Liver (tissue), 10 donors: ENCODE measurements at places on chromosomes 11 and 22.

DNA sequence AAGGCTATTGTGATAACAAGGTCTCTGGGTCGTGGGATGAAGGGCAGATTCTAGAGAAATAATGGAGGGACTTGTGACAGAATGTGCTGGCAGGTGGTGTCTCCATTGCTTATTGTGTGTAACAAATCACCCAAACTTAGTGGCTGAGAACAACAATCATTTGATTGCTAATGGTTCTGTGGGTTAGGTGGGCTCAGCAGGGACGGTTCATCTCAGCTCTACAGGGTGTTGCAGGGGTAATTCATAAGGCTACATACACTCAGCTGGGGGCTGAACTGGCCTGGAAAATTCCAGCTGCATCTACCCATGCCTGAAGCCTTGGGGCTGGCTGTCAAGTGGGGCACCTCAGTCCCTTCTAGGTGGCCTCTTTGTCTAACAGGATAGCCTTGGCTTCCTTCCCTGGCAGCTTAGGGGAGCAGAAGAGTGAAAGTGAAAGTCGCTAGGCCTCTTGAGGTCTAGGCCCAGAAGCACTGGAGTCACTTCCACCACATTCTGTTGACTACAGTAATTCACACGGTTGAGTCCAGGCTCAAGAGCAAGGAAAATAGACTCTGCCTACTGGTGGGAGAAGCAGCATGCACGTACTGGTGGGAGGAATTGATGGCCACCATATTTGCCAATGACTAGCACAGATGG, 308.9 kb downstream of the MN1 start:
- no peak for DNase-seq

- DNase-seq: no peak
Observed at GRCh38 chr11:130071211-130071712, 1.6 kb downstream of the APLP2 start.

- no peak for DNase-seq
Observed at GRCh38 chr22:41406410-41406809, 24.7 kb downstream of the TEF start.

- DNase-seq: no peak
Observed at GRCh38 chr11:63099555-63099954, 44.5 kb downstream of the SLC22A24 start.

DNA sequence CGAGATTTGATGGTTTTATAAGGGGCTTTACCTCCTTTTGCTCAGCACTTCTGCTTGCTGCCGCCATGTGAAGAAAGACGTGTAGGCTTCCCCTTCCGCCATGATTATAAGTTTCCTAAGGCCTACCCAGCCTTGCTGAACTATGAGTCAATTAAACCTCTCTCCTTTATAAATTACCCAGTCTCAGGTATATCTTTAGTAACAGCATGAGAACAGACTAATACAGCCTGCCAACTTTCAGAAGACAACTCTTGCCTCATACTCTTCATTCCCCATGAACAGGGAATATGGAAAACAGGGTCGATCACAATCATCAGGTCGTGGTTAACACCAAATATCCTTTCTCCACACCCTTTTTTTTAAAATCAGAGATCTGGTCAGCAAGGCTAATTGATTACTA, 83.0 kb downstream of the MPPED2 start:
- no peak for DNase-seq

DNA sequence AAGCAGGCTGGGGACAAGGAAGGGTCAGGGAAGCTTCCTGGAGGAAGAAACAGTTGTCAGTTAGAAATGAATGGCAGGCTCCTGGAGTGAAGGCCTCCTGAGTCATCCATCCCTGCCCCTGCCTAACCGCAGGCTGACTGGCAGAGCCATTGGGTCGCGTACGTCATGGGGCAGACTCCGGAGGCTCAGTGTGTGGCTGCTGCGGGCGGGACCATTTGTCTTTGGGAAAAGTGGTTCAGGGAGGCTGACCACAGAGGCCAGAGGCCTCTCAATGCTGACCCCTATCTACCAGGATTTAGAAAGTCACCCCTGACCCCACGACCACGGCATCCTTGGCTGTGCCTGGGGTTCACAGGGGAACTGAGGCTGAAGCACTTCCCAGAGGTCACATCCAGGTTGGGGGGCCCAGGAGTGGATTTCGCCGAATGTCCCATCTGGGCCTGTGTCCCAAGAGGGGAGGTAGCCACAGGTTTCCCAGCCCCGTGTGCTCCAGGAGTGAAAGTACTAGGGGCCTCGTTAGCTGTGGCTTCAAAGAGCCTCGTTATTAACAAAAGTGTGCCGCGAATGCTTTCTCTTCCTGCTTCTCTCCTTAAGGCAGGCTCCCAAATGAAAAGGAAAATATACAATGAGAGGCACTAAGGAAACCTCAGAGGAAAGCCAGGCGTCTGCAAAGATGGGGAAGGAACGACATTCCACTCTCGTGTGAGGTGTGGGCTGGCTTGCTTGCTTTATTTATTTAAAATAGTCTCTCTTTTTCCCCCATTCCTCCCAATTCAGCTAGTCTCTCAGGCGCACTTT, 58.9 kb downstream of the FLRT1 start:
- no peak for DNase-seq

DNA sequence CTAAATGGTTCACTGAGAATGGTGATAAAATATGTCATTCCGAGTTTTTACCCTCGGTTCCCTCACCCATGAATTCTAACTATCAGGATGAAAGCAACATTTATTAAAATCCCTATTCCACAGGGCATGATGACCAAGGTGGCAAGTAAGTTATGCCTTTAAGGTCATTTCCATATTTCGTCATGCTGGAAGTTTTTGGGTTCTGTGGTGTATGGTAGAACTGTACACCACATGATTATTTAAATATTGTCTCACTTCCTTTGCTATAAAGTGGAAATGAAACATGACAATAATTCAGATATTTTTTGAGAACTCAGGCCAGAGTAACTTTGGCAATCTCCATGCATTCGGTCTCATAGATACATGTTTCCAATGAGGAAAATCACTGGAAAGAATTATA, 68.5 kb upstream of the CARD18 start:
- no peak for DNase-seq

- no peak for DNase-seq
Observed at GRCh38 chr11:60121264-60121663, 32.8 kb downstream of the MS4A2 start.

DNA sequence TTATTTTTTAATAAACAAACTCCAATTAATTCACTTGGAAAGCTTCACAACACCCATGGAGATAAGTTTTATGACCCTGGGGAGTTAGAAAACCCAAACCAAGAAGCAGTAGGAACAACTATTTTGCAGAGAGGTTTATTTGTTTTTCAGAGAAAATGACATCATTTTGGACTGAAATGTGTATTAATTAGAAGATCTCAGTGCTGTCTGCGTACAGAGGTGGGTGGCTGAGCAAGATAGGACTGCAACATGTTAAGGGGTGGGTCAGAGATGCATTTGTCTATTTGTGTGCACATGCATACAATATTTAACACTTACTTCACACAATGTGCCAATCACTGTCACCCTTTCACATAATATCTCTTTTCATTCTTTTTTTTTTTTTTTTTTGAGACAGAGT, 1.1 kb downstream of the SCGB1A1 start:
- DNase-seq: no peak

GRCh38 chr11:108224911-108225786, 2.3 kb downstream of the ATM start:
- no peak for DNase-seq

DNA sequence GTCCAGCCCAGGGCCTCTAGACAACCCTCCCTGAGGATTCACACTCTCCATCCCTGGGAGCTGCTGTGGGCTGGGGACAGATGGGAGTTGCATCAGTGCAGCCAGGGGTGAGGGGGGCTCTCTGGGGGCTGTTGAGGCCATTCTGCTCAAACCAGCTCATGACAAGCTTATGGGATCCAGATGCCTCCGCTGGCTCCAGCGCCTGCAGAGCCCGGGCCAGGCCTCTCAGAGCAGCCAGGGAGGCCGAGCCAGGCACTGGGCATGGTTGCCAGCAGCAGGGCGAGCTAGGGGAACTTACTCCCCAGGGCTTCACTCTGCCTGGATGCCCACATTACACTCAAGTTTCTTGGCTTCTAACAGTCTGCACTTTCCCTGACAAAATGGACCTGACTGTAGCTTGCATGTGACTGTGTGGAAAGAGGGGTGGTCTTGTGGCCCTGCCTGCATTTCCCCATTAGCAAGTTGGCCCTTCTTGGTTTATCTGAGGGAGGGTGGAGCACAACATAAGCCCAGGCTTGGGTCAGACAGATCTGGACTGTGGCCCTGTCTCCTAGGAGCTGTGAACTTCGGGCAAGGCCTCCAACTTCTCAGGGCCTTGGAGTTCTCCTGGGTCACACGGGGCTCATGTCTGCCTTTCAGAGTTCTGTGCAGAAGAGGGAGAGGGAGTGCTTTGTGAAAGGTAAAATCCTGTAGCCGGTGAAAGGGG, 34.5 kb upstream of the CYB5R3 start:
- no peak for DNase-seq

GRCh38 chr22:35719212-35719875, 1.7 kb downstream of the APOL5 start:
- no peak for DNase-seq

DNA sequence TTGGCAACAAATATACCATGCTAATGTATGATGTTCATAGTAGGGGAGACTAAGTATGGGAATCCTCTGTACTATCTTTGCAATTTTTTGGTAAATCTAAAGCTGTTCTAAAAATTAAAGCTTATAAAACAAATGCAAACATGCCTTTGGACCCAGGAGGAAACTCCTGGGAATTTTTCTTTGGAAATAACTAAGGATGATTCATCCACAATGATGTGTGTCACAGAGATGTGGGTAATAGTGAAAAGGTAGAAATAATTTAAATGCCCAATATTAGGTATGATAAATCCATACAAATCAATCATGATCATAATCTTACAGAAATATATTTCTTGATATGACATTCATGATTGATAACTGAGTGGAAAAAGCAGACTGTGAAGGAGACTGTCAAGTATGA, 135.8 kb downstream of the TRIM44 start:
- no peak for DNase-seq

DNA sequence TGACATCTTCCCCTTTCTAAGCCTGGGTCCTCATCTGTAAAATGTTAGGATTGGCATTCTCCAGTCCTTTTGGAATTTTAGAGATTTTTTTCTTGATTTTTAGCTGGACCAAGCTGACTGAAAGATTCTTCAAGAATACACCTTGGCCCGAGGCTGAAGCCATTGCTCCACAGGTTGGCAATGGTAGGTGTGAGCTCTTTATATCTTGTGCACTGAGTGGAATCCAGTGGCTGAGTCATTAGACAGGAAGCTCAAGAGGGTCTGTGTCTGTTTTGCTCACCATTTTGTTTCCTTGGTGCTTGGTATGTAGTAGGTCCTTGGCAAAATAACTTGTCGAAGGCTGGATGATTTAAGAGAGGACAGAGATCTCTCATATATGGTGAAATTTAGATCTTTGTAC, 6.2 kb downstream of the EIF3L start:
- no peak for DNase-seq

DNA sequence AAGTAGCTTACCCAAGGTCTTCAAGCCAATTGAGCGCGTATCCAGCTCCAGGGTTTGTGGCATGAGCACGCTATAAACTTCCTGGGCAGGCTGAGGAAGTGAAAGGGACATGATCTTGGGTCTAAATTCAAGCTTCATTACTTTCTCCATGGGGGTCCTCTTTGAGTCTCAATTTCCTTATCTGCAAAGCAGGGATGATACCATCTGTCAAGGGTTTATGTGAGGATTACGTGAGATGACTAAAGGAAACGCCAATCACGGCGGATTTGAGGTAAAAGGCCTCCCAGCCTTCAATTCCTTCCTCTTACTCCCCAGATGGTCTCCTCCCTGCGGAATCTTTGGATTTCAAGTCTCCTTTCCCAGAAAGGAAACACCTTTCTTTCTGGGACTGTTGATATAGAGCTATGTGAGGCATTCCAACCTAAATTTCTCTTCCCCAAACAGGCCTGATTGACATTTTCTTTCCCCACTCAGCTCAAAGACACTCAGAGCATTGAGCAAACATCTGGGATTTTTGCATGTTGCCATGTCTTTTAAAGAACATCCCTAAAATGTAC, 474.4 kb downstream of the INSC start:
- no peak for DNase-seq

DNA sequence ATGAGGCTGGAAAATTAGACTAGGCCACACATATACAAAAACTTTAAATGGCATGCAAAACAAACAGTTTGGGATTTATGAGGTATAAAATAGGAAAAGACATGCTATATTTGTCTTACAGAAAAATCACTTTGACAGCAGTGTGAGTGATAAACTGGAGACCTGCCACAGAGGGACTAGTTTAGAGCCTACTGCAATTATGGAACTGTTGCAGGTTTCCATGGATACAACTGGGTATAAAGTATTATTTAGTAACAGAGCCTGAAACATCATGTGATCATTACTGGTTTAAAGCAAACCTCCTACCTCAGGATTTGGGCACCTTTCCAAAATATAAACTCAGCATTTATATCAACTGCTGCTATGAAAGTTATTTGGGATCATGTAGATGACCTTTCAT, 1032.5 kb downstream of the DLG2 start:
- no peak for DNase-seq

- no peak for DNase-seq
Observed at GRCh38 chr22:28246397-28246796, 327.3 kb upstream of the PITPNB start.

DNA sequence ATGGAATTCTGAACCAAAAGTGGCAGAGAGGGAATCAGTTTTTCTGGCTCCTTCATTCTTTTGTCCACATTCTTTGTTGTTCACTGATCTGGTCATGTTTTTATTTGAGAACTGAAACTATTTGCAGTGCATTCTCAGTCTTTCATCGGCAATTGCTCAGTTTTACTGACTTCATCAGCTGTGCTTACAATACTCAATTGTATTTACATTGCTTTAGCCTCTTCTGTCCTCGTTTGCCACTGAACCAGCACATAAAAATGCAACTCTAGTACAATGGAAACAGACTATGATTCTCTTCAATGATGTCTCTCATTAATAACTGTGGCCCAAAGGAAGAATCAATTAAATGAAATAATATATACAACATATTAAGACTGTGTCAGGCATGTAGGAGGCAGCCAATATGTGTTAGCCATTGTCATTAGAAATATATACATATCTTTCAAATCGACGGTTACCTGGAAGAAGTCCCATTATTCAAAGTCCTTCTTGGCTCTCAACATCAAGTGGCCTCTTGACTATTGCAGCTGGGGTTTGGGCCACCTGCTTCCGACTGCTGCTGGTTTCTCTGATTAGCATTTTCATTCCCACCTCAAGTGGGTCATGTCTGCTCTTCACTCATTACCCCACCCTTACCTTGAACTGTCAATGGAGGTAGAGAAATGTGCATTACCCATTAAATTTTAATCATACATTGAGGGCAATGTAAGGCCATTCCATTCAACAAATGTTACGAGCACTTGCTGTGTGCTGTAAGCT, 600.1 kb downstream of the INSC start:
- DNase-seq: no peak

GRCh38 chr11:61712846-61713245, 32.7 kb downstream of the DAGLA start:
- DNase-seq: no peak

- DNase-seq: no peak
Observed at GRCh38 chr11:129282634-129283033, 90.5 kb upstream of the ARHGAP32 start.

- no peak for DNase-seq
Observed at GRCh38 chr22:33401291-33401690, 343.1 kb upstream of the SYN3 start.

- DNase-seq: no peak
Observed at GRCh38 chr11:66912911-66913310, 45.3 kb downstream of the PC start.

GRCh38 chr11:2548596-2548995, 103.8 kb downstream of the KCNQ1 start:
- no peak for DNase-seq
